ENCODE measurements at places on chromosomes 7 and 10.

DNA sequence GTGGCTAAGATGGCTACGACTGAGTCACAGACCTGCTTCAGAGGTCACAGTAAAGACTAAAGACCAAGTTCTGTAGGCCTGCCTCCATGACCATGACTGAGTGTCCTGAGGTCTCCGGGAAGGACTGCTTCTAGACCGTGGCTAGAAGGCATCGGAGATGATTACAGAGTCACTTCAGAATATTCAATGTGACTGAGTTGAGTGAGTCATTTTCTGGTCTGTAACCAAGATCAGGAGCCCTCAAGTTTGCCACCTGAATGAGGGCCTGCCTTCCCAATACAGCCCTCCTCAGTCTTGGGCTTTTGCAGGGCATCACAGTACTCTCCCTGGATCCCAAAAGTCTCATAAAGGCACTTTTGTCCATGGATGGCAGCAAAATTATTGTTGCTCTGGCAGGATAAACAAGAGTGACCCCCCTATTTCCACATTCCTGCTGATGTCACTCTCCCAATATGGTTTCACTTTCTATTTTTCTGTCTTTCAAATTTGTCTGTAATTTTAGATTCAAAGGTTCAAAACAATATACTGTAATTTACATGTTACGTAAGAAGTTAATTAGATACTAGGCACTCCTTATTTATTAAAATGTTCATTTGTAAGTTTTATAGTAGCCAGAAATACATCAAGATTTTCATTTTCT lies 47.7 kb upstream of the ZNF92 start:
- DNase-seq, result no peak

GRCh38 chr10:128529225-128529624 lies 403.0 kb upstream of the MKI67 start:
- DNase-seq, result no peak

- DNase-seq, result no peak
Measured at GRCh38 chr7:30852308-30852684, 59.4 kb upstream of the AQP1 start.

DNA sequence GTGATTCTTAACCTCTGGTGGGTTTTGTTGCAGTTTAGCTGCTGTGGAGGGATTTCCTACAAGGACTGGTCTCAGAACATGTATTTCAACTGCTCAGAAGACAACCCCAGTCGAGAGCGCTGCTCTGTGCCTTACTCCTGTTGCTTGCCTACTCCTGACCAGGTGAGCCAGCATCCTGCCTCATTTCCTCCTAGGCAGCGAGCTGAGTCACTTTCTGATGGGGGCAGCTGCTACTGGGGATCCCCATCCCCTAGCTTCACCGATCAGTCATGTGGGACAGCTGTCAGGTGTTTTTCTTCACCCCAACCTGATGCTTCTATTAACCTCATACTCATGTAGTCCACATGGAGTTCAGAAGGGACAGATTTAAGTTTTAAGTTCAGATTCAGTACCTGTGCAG lies 21.7 kb upstream of the SMO start:
- DNase-seq, result peak; percentile 81

- no peak for DNase-seq
Measured at GRCh38 chr10:114635101-114635500, 23.0 kb downstream of the ABLIM1 start.

DNA sequence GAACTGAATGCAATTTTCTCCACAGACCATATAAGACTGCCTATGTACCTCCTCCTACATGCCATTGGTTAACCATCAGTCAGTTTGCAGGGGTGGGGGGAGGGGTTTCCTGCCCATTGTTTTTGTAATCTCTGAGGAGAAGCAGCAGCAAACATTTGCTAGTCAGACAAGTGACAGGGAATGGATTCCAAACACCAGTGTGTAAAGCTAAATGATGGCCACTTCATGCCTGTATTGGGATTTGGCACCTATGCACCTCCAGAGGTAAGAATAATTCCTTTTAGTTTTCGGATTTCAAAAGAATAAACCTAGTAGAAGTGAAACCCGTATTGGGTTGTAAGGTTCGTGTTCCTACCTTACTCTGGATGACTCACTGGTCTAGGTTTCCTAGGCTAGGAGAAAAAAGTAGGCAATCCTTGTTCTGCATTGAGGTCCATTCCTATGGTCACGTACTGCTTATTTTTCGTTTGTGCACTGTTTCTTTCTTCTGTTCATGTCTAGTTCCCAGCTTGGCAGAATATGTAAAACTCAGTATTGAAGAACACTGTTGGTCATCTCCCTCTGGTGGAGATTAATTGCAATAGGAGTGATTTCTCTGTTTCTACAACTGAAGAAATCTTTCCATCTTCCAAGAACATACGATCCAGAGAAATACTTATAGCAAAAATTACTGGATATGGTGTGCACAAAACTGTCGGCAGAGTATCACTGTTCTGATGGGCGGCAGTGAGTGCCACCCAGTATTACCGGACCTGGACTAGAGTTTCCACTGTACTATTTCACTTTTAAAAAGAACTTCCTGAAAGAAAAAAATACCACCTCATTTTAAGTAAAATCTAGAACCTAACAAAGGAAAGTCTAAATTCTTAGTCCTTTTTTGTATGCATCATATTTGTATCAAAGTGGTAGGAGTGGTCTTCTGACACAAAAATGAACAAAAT lies at the start of gene AKR1C3:
TSS of gene AKR1C3 (plus strand) at position 150 of the 941 bp plus-strand sequence. CDS start at position 181, 31 bp downstream.
- no peak for DNase-seq

GRCh38 chr10:113735913-113736312 lies 15.6 kb upstream of the PLEKHS1 start:
- no peak for DNase-seq

DNA sequence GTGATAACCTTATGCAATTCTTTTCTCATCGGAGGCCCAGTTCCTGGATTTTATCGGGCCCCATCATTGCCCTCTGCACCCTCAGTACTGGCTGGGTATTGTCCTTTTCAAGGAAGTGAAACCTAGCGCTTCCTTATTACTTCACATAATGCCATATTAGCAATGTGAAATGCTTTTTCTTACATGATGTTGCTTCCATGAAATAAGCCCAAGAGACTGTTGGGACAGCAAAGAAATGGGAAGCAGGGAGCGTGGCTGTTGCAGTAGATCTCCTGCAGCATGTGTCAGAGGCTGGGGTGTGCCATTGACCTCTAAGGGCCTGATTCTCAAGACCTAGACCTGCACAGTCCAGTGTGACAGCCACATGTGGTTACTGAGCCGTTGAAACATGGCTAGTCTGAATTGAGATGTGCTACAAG lies 8.1 kb downstream of the CHN2 start:
- DNase-seq, result no peak

GRCh38 chr10:46232666-46233065 lies 54.1 kb upstream of the ANTXRL start:
- DNase-seq, result no peak

Data from GM13977 (cell line).